ENCODE measurements at places on chromosomes 12 and 14.

DNA sequence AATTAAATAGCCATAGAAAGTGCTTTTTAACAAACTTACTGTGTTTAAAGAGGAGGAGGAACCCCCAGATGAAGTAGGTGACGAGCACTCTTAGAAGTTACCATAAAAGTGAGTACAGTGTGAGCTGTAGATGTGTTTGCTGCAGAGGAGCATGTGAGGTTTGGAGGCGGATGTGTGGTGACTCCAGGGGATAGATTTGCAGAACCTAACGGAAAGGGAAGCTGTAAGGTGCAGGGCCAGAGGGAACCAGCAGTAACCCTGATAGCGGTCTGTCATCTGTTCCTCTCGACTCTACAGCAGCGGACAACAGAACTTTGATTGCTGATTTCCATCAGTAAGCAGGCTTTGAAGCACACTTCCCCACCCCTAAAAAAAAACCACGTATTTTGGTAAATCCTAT lies 5.2 kb downstream of the CALM1 start:
- peaks cover 42% of the 10 kb centered on the region for H3K4me1 ChIP-seq
- H3K27me3 ChIP-seq = no peaks in the 10 kb centered on the region
- H3K4me3 ChIP-seq = no peak overlapping the region
- peaks cover 70% of the 10 kb centered on the region for H3K36me3 ChIP-seq

DNA sequence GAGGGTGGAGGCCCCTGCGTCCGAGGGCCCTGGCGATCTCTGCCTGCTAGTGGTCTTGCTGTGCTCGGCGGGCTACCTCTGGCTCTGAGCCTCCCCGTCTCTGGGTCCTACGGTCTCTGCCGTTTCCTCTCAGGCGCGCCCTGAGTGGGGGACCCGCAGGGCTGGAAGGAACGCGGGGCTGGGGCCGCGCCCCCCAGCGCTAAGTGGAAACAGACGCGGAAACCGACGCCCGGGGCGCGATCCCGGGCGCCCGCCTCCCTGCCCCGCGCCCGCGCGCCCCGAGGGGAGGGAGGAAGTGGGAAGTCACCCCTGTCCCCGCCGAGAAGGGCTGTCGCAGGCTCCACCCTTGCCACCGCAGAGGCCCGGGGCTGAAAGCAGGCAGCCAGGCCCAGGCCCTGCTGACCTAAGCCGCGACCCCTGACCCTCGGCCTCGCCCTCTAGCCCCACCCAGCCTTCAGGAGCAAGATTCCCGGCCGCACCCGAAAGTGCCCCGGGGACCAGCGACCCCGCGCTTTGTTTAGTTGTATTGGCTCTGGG lies 831 bp downstream of the CRIP1 start:
- peak overlapping the region; percentile 71 for H3K4me3 ChIP-seq
- no peaks in the 10 kb centered on the region for H3K36me3 ChIP-seq
- H3K27ac ChIP-seq = peak overlapping the region; percentile 100
- H3K4me1 ChIP-seq = peaks cover 70% of the 10 kb centered on the region

DNA sequence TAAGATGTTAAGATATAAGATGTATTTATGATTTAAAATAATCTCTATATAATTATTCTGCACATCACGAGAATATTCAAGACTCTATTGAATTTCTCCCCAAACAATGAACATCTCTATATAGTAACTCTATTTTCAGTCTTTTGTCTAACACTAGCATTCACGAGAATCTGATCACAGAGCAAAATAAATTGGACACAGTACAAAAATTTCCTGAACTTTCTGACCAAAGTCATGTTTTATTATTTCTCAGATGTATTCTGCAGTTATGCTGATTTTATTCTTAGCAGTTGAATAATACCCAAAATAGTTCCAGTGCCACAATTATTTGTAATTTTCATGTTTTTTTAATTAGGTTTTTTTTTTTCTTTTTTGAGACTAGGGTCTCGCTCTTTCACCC lies 19.6 kb downstream of the EPS8 start:
- H3K27ac ChIP-seq = no peak overlapping the region
- no peaks in the 10 kb centered on the region for H3K36me3 ChIP-seq
- DNase-seq = no peak
- H3K27me3 ChIP-seq = no peaks in the 10 kb centered on the region

- no peaks in the 10 kb centered on the region for H3K36me3 ChIP-seq
- H3K27ac ChIP-seq = no peak overlapping the region
- no peaks in the 10 kb centered on the region for H3K4me1 ChIP-seq
Measured at GRCh38 chr12:90959538-90960139, 4.7 kb upstream of the CCER1 start.

DNA sequence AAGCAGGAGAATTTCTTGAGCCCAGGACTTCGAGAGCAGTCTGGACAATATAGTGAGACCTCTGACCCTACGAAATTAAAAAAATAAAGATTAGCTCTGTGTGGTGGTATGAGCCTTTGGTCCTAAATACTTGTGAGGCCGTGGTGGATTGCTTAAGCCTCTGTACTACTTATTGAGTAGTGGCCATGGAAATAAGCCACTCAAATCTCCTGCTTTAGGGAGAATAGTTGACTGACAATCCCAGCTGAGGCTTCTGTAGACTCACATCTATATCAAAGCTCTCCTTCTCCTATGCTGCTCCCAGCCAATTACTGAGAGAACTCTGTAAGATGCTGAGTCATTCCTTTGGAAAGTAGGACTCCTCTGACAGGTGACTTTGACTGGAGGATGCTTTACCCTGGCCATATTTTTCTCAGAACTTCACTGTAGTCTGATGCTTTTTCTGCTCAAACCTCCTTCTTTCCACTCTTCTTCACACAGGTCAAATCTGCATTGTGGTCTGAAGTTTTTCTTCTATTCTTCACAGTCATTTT lies 420.2 kb downstream of the SLC6A15 start:
- DNase-seq = no peak
- no peak overlapping the region for H3K27ac ChIP-seq
- no peaks in the 10 kb centered on the region for H3K4me1 ChIP-seq
- no peaks in the 10 kb centered on the region for H3K27me3 ChIP-seq
- H3K4me3 ChIP-seq = no peak overlapping the region
- no peaks in the 10 kb centered on the region for H3K36me3 ChIP-seq

DNA sequence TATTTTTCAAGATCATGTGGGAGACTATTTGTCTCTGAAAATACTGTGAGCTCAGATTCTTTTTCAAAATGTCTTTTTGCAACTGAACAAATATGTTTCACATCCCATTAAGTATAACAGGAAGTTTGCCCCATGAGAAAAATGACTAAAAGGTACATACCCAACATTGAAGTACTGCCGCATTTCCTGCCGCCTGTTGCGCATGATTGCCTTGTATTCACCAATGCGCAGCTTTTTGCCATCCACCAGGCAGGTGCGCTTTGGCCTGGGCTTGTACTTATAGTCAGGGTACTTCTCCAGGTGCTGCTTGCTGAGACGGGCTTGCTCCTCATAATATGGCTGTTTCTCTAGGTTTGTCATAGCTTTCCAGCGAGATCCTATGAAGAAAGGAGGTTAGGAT lies 413.2 kb downstream of the SOX5 start:
- H3K4me3 ChIP-seq = no peak overlapping the region
- H3K4me1 ChIP-seq = no peaks in the 10 kb centered on the region
- no peak for DNase-seq
- no peaks in the 10 kb centered on the region for H3K27me3 ChIP-seq
- no peaks in the 10 kb centered on the region for H3K36me3 ChIP-seq

DNA sequence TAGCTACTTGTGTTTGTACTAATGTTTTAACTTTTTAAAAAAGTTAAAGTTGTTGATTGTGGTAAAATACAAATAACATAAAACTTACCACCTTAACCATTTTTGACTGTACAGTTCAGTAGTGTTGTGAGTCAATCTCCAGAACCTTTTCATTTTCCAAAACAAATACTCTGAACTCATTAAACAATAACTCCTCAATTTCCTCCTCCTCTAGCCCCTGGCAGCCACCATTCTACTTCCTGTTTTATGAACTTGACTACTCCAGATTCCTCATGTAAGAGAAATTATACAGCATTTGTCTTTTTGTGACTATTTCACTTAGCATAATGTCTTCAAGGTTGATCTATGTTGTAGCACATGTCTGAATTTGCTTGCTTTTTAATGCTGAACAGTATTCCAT lies 299.1 kb upstream of the AMIGO2 start:
- DNase-seq = no peak
- H3K27ac ChIP-seq = no peak overlapping the region
- H3K4me3 ChIP-seq = no peak overlapping the region
- H3K27me3 ChIP-seq = no peaks in the 10 kb centered on the region
- no peaks in the 10 kb centered on the region for H3K36me3 ChIP-seq

GRCh38 chr12:65787056-65787865 lies 37.0 kb upstream of the HMGA2 start:
- H3K27me3 ChIP-seq = no peaks in the 10 kb centered on the region
- no peak overlapping the region for H3K27ac ChIP-seq
- H3K4me3 ChIP-seq = no peak overlapping the region
- no peaks in the 10 kb centered on the region for H3K36me3 ChIP-seq
- no peak for DNase-seq

GRCh38 chr12:130421896-130422295 lies 84.2 kb downstream of the PIWIL1 start:
- H3K4me1 ChIP-seq = no peaks in the 10 kb centered on the region
- no peak overlapping the region for H3K27ac ChIP-seq
- H3K27me3 ChIP-seq = no peaks in the 10 kb centered on the region

- DNase-seq = no peak
- H3K4me1 ChIP-seq = no peaks in the 10 kb centered on the region
- no peaks in the 10 kb centered on the region for H3K27me3 ChIP-seq
- H3K4me3 ChIP-seq = no peak overlapping the region
- no peak overlapping the region for H3K27ac ChIP-seq
Measured at GRCh38 chr12:104171785-104172569, 34.0 kb upstream of the NFYB start.

GRCh38 chr12:60043236-60043635 lies 447.4 kb downstream of the SLC16A7 start:
- no peak overlapping the region for H3K27ac ChIP-seq
- no peak for DNase-seq
- no peaks in the 10 kb centered on the region for H3K4me1 ChIP-seq
- no peaks in the 10 kb centered on the region for H3K27me3 ChIP-seq

GRCh38 chr12:26572137-26572536 lies 260.9 kb downstream of the ITPR2 start:
- peaks cover 4% of the 10 kb centered on the region for H3K36me3 ChIP-seq
- H3K27ac ChIP-seq = no peak overlapping the region
- no peaks in the 10 kb centered on the region for H3K27me3 ChIP-seq
- no peak overlapping the region for H3K4me3 ChIP-seq
- no peak for DNase-seq

GRCh38 chr12:116393859-116394650 lies 116.6 kb upstream of the MED13L start:
- no peak overlapping the region for H3K4me3 ChIP-seq
- no peak overlapping the region for H3K27ac ChIP-seq
- H3K27me3 ChIP-seq = no peaks in the 10 kb centered on the region
- no peaks in the 10 kb centered on the region for H3K36me3 ChIP-seq
- no peak for DNase-seq
- no peaks in the 10 kb centered on the region for H3K4me1 ChIP-seq

- no peak overlapping the region for H3K4me3 ChIP-seq
- H3K27ac ChIP-seq = no peak overlapping the region
- no peaks in the 10 kb centered on the region for H3K4me1 ChIP-seq
- H3K36me3 ChIP-seq = no peaks in the 10 kb centered on the region
Measured at GRCh38 chr14:60196291-60196690, 31.1 kb upstream of the DHRS7 start.

DNA sequence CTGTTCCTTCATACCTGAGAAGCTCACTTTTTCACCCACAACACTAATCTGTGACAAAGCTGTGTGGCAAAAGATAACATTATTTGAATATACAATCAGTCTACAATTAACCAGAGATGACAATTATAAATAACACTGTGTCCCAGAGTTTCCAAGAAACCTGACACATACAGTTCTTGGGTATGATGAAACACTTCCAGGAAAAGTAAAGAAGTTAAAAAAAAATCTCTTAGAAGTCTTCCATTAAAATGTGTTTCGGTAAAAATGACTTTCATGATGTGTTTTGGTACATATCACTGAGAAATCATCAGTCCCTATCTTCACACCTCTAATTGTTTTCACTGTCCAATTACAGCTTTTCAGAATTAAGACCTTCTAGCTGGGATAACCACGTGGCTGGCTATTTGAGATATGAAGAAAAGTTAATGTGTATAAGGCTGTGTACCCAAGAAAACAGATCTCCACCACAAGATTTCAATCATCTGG lies 390.2 kb downstream of the SOX5 start:
- no peak overlapping the region for H3K27ac ChIP-seq
- no peak for DNase-seq
- H3K36me3 ChIP-seq = no peaks in the 10 kb centered on the region

DNA sequence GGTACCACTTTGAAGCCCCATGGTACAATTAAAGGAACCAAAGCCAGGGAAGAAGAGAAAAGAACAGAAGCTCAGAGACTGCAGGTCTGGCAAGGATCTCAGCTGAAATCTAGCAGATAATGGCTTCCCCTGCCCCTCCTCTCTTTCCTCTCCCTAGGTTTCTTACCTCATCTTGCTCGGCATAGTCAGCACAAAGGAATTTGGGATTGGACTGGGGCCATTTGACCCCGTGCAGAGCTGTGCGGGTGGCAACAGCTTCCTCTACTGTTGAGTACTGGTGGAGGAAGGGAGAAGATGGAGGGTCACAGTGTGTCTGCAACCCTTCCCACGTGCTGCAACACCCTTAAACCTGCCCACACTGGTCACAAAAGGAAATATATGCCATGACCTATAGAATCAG lies 4.7 kb upstream of the CDH24 start:
- no peak overlapping the region for H3K4me3 ChIP-seq
- no peak overlapping the region for H3K27ac ChIP-seq
- no peaks in the 10 kb centered on the region for H3K27me3 ChIP-seq

DNA sequence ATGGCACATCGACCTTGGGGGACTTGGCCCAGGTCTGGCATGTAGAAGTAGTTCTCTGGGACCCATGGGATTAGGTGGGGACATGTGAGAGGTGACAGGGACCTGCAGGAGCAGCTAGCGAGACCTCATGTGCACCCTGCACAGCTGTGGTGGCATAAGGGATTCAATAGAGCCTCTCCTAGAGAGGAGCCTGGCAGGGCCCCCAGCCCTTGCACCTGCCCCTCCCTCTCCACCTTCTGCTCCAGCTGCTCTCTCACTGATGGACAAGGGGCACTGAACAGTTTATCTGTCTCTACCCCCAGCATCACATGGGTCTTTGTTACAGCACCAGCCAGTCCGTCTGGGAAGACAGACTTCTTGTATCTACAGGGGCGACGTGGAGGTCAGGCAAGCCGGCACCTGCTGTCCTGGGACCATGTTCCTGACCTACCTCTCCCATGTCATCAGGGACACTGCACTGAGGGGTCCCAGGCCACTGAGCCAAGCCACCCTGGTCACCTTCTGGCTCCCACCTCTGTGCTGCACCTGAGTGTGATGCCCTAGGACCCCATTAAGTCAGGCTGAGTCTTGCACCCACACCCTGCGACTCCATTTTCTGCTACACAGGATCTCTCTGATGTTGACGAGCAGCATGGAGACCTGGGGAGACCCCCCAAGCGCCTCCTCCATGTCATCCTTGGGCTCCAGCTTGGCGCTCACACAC lies 32.6 kb downstream of the DDX11 start:
- no peaks in the 10 kb centered on the region for H3K4me1 ChIP-seq
- no peak overlapping the region for H3K27ac ChIP-seq
- H3K4me3 ChIP-seq = no peak overlapping the region
- no peak for DNase-seq

- H3K27me3 ChIP-seq = no peaks in the 10 kb centered on the region
- no peak overlapping the region for H3K27ac ChIP-seq
- H3K36me3 ChIP-seq = no peaks in the 10 kb centered on the region
- no peaks in the 10 kb centered on the region for H3K4me1 ChIP-seq
Measured at GRCh38 chr12:27060740-27061139, 21.6 kb downstream of the C12orf71 start.
